Aorta (tissue), 5 donors: ENCODE measurements at places on chromosomes 11 and 22.

GRCh38 chr11:95793116-95793515 lies 2.8 kb downstream of the CEP57 start:
- no peak for DNase-seq

DNA sequence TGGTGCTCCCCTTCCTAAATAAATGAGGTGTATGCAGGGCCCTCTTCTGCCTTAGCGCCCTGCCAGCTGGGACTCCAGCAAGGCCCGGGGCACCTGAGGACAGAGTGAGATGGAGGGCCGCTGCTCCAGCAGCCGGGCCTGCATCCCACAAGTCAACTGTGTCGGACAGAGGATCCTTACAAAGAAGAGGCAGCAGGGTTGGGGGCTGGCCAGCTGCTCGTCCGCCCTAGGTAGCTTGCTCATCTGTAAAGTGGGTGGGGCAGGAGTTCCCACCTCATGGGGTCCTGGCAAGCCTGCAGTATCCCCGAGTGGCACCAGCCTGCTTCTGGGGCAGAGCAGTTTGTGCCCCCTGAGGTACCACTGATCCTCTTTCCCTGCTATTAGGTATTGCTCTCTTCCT lies 7.6 kb downstream of the TMEM121B start:
- peak; percentile 55 for DNase-seq

DNA sequence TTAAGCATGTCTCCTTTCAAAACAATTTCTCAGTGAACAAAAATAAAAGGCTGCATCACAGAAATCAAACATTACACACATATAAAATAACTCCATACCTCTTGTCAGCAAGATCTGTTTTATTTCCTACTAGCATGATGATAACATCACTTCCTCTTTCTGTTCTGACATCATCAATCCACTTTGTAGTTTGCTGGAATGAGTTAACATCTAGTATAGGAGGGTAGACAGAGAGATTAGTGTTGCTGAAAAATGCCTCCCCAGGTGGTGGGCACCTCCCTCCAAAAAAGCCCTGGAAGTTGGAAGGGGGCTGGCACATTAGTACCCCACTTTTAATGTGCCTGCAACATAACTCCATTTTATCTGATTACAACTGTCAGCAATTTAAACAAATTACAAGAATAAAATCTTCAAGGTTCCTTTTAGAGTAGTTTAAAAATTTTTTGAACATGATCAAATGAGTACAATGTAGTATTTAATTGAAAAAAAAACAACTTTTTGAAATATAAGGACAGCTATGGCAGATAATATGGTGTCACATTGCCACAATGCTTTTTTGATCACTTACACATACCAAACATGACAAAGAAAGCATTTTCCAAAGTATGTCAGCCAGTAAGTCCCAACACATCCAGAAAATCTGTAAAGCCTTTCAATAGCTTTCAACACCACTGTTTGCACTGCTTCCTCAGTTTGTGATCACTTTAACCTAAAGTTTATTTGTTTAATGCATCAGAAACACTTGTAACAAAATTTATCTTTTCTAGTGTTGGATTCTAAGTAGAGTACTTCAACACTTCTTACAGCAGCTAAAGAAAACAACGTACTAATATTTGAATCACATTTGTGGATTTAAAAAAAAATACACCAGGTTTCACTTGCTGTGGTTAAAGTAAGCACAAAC lies 44.5 kb downstream of the RAB6A start:
- no peak for DNase-seq

- no peak for DNase-seq
Measured at GRCh38 chr11:119539583-119539982, 116.6 kb upstream of the THY1 start.

DNA sequence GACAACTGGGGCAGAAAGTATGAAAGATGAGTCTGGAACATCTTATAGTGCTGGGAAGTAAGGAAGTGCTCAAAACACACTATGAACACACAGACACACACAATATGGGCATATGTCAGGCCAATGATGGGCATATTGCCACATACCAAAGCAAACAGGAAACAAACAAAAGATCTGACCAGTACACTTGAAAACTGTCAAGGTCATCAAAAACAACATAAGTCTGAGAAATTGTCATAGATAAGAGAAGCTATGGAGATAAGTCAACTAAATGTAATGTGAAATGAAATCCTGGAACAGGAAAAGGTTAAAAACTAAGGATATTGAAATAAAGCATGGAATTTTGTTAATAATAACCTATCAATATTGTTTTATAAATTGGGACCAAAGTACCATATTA lies 46.4 kb downstream of the GUCY1A2 start:
- DNase-seq = no peak

GRCh38 chr11:41351825-41352224 lies 107.6 kb downstream of the LRRC4C start:
- no peak for DNase-seq

GRCh38 chr22:47166446-47167016 lies 404.1 kb downstream of the TBC1D22A start:
- DNase-seq = peak; percentile 32

DNA sequence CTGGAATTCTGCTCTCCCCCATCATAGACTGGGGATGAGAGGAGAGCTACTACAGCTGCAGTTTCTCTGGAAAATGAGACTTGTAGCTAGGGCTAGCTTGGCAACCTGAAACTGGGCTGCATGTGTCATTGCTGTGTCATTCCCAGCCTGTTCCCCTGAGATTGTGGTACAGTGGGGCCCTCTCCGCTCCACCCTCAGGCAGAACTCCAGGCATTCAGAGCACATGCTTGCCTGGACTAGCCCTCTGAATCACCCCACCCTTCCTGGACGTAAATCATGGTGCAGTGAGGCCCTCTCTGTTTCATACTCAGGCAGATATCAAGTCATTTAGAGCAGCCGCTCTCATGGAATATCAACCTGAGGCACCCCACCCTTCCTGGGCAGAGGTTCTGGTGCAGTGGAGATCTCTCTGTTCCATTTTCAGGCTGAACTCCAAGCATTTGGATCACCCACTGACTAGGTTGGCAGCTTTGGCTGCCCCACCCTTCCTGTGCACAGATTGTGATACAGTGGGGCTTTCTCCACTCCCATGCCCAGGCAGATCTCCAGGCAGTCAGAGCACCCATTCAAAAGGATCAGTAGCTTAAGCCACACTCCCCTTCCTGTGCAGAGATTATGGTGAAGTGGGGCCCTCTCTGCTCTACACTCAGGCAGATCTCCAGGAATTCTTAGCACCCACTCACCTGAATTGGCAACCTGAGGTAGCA lies 274.4 kb downstream of the C11orf87 start:
- no peak for DNase-seq

DNA sequence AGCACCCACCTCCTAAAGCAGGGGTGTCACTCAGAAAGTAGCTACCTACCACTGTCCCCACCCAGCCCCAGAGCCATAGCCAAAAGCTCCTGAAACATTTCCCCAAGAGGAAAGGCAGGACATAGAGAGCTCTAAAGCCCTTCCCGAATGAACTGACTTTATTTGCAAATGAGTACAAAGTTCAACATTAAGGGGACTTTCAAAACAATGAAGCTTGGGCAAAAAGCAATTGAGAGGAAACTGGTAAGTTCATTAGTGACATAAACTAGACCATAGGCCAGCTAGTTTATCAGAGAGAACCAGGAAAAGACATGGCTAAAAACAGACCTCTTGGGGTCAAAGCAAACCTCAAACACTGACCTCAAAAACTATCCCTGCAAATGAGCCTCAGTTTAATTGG lies 72.7 kb downstream of the IGLL5 start:
- no peak for DNase-seq

DNA sequence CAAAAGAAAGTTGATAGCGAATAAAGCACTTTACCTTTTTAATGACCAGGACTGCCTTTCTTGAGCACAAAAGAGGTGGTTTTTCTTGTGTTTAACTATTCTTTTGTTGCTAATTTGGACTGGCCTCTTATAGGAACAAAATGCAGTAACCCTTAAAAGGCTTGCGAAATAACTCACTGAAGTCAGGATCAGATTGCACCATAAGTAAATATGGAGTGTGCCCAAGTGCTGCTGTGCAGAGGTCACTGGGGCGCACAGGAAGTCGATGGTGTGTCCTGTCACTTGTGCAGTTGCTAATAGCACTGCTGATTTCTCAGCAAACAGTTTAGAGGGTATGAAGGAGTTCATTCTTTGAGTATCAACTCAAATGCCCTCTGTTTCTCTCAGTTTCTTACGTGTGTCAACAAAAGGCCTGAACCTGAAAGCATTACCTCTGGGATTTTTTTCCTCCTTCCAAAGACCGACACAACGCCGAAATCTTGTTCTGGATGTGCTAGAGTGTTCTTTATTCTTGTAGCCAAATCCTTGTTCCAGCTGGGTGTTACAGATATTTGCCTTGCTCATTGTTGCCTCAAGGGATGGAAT lies 71.3 kb downstream of the ATXN10 start:
- DNase-seq = peak; percentile 61

GRCh38 chr11:13261591-13262061 lies 16.0 kb upstream of the BMAL1 start:
- no peak for DNase-seq

DNA sequence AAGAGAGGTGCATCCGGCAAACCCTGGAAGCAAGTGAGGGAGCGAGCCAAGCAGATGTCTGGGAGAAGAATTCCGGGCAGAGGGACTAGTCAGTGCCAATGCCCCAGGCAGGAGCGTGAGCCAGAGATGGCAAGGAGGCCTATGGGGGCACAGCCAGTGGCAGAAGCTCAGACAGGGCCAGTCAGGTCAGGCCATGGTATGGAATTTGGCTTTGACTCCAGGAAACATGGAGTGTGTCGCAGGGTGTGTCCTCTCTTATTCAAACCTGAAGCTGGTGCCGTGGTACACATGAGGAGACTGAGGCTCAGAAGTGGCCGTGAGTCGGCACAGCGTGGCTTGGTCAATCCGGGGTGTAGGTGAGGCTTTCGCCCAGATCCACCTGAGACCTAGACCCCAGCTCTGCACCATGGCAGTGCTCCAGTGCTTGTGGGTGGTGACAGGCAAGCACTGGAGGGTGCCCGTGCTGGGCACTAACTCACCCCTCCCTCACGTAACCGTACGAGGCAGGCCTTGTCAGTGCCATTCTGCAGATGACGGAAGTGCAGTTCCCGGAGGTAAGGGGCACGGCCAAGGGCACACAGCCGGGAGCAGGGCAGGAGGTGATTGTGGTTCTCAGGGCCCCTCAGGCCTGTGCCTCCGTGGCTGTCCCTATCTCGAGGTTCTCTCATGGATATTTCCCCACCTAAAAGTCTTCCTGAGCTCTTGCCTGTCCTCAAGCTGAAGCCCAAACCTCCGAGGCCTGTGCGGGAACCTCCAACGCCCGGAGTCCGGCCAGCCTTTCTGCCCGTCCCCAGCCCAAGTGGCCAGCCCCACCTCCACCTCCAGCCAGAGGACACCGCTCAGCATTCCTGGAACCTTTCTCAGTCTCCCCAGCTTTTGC lies 10.6 kb upstream of the SPI1 start:
- no peak for DNase-seq

- DNase-seq = no peak
Measured at GRCh38 chr22:35725521-35725920, 7.8 kb downstream of the APOL5 start.

- no peak for DNase-seq
Measured at GRCh38 chr11:36394056-36394455, 98.0 kb downstream of the PRR5L start.

DNA sequence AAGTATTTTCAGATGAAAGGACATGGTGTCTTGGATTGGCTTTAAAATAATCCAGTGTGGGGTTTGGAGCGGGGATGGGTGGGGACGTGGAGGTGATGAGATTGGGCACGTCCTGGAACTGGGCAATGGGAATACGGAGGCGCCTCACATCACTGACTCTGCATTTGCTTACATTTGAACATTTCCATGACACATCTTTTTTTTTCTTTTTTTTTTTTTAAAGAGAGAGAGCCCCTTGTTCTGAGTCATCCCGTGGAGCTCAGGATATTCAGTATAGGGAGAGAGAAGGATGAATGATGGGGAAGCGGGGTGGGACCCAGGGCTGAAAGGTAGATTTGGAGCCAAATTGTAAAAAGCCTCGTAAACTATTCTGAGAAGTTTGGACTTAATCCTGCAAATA lies 142.7 kb downstream of the FBXO7 start:
- no peak for DNase-seq

GRCh38 chr11:124110201-124110600 lies 5.0 kb upstream of the VWA5A start:
- no peak for DNase-seq

GRCh38 chr11:65560555-65561418 lies 2.6 kb upstream of the LTBP3 start:
- peak; percentile 84 for DNase-seq

GRCh38 chr11:44870181-44870580 lies 80.5 kb downstream of the TP53I11 start:
- no peak for DNase-seq

- DNase-seq = no peak
Measured at GRCh38 chr11:129652835-129653234, 162.8 kb upstream of the TMEM45B start.

GRCh38 chr11:111978028-111978771 lies 41.1 kb downstream of the DIXDC1 start:
- DNase-seq = peak; percentile 74

- no peak for DNase-seq
Measured at GRCh38 chr11:70247042-70247709, 23.3 kb upstream of the PPFIA1 start.

DNA sequence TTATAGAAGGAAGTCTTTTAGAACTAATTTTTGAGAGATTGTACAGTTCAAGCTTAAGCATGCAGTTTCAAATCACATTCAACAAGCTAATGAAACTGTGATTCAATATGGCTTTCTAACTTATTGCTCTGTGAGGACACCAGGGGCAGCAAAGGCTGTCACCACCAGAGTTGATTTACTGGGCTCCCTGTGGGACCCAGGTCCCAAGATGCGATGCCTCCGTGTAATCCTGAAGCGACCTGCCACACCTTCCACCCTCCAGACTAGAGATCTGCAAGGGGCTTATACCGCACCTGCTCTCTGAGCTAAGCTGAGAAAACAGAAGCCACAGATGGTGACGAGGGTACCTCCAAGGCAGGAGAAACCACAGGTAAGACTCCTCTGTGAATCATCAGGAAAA lies 918 bp upstream of the OR51Q1 start:
- DNase-seq = no peak

DNA sequence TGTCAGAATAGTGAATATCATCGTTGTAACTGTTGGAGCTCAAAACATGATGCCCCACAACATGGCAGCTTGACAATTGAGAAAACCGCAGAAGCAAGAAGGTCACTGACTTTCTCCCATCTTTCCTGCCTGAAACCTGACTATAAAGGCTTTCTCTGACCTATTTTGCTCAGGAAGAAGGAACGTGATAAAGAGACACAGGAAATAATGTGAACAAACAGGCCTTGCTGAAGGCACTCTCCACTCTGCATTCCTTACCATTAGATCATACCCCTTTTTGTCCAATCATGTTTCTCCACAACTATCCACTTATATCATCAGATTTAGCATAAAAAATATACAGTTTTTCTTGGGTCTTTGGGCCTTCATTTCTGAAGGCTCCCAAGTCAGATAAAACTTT lies 916.8 kb downstream of the METTL15 start:
- DNase-seq = no peak

- no peak for DNase-seq
Measured at GRCh38 chr22:32204856-32205722, at the start of gene RFPL2. Gene RFPL2 (minus strand): TSS chr22:32205073. CDS start chr22:32202451, 2,622 bp downstream.

- no peak for DNase-seq
Measured at GRCh38 chr22:28711820-28712777, 29.5 kb downstream of the CHEK2 start.
